ENCODE measurements at places on chromosomes 11 and 22. TPM values are rescaled to one million over a fixed set of nuclear protein-coding genes. Genes with fewer than 3 reads are reported as not detected.

Gene TSPAN18
- polyA plus RNA-seq, result 5.9 TPM

Gene HEPHL1
- not detected for polyA plus RNA-seq

Gene LRP4
- not detected for polyA plus RNA-seq

Gene RANGAP1
- 24.2 TPM for polyA plus RNA-seq

Gene TMA7B
- polyA plus RNA-seq, result 1.2 TPM

Gene SLC6A5
- not detected for polyA plus RNA-seq

Gene APOA1
- polyA plus RNA-seq, result not detected

Gene LGR4
- 0.30 TPM for polyA plus RNA-seq

Gene MPZL3
- polyA plus RNA-seq, result 4.5 TPM

Gene ART1
- polyA plus RNA-seq, result not detected

Gene CEND1
- polyA plus RNA-seq, result 0.49 TPM

Gene THAP12
- polyA plus RNA-seq, result 65.0 TPM

All from CD4-positive, CD25-positive, alpha-beta regulatory T cell (primary cell).